Kidney capillary endothelial cell (primary cell): ENCODE measurements at places on chromosomes 3 and 15.
A peak's percentile ranks its signal among the peaks of the same experiment; 100 is the strongest.

- DNase-seq: no peak
Measured at GRCh38 chr3:178073366-178073765, 462.9 kb upstream of the KCNMB2 start.

- DNase-seq: peak; percentile 21
Measured at GRCh38 chr3:190696777-190697501, 165.6 kb downstream of the GMNC start.

GRCh38 chr3:125120379-125121122, 64.8 kb upstream of the HEG1 start:
- DNase-seq: no peak

- DNase-seq: no peak
Measured at GRCh38 chr15:35374661-35375060, 171.3 kb downstream of the DPH6 start.

DNA sequence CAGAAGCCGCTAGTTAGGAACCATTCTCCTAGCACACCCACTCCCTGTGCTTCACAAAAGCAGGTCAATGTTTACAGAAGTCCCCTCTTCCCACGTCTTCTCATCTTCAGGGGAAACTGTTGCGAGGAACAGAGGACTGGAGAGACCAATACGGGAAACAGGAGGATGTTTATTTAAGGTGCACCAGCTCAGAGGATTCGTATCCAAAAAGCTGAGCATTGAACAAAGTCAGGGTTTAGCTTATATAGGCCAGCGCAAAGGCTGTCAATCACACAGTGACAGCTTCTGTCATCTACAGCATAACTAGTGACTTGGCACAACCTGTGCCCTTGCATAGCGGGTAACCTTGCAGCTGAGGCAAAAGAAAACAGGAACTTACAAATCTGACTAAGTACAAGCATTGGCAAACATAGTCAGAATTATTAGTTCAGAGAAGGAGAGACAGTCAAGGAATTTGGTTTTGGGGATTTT, 61.3 kb downstream of the ZDHHC19 start:
- DNase-seq: no peak

DNA sequence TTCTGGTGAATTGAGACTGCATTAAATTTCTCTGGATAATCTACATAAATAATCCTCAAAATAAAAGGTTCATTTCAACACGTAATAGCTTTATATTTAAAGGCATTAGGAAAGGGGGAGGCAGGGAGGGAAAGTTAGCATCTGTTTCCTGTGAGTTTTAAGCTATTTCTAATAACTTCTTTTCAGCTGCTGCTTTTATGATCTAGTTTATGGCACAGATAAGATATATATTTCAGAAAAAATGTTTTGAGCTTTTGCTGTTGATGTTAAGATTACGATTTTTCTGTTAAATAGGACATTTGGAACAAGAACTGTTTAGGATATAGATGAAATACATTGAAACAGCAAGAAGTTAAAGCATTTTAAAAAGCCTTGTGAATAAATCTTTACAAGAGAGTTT, 30.0 kb downstream of the UBE2E1 start:
- no peak for DNase-seq

GRCh38 chr3:56886314-56886713, 84.6 kb upstream of the ARHGEF3 start:
- DNase-seq: no peak

DNA sequence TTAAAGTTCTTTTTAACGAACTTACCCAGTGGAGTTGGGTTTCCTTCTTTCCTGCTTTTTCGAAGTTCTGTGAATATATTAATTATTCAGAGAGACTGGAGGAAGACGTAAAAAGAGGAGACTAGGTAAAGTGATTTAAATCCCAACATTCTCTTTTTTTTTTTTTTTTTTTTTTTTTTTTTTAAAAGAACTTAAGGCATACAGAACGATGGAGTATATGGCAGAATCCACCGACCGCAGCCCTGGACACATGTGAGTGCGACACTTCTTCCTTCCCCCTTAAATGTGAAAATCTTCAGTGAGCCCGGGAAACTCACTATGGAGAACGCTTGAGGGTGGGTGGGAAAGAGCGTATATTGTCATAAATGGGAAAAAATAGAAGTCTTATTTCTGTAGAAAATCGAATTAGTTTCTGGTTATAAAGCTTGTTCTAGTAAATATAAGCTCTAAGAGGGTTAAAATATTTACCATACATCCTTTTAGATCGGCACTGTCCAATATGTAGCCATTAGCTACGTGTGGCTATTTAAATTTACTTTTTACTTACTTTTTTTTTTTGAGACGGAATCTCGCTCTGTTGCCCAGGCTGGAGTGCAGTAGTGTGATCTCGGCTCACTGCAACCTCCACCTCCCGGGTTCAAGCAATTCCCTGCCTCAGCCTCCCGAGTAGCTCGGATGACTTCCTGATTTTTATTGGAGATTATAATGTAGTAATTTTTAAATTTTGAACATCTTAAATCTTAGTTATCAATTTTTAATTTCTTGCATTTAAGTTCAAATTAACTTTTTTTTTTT, 892 bp downstream of the NMD3 start:
- DNase-seq: peak; percentile 11

DNA sequence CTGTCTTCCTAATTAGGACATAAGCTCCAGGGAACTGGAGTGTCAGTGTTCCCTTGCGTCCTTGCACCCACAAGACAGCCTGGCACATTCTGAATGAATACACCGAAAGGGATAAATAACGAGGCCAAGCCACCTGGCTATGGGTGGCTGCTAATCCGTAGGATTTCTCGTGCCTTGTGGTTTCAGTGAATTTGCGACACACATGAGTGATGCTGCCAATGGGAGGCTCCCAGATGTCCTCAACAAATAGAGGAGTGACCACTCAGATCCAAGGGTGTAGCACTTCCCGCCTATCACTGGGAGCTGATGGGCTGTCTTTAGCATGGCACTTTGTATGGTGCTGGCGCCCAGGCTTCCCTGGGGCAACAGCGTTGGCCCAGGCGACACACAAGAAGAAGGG, 43.4 kb downstream of the APBA2 start:
- no peak for DNase-seq

DNA sequence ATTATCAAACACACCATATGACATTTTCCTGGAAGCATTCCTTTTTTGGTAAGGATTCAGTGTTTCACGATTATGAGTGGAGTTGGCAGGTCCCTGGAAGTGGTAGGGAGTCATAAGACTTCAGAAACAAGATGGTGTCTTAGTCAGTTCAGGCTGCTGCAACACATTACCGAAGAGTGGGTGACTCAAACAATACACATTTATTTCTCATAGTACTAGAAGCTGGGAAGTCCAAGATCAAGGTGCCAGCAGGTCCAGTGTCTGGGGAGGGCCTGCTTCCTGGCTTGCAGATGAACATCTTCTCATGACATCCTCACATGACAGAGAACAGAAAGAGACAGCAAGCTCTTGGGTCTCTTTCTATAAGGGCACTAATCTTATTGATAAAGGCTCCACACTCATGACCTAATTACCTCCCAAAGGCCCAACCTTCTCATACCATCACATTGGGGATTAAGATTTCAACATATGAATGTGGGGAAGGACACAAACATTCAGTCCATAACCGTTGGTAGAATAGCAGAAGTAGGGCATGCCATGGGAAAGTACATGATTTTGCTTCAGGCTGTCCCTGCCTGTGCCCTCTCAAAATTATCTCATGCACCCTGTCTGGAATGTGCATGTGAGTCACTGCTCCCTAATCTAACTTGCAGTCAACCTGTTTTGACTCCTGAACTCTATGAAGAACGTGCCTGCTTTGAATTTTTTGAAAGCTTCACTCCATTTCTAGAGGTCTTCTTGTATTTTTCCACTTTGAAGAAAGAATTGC, 72.5 kb downstream of the GTPBP8 start:
- DNase-seq: no peak

GRCh38 chr3:114122027-114122709, 56.7 kb downstream of the DRD3 start:
- DNase-seq: peak; percentile 95

GRCh38 chr3:170171563-170171962, 10.0 kb downstream of the PHC3 start:
- DNase-seq: no peak

- peak; percentile 12 for DNase-seq
Measured at GRCh38 chr3:47803480-47804025, 615 bp downstream of the DHX30 start.

GRCh38 chr3:174639406-174639805, 219.7 kb upstream of the NAALADL2 start:
- no peak for DNase-seq

DNA sequence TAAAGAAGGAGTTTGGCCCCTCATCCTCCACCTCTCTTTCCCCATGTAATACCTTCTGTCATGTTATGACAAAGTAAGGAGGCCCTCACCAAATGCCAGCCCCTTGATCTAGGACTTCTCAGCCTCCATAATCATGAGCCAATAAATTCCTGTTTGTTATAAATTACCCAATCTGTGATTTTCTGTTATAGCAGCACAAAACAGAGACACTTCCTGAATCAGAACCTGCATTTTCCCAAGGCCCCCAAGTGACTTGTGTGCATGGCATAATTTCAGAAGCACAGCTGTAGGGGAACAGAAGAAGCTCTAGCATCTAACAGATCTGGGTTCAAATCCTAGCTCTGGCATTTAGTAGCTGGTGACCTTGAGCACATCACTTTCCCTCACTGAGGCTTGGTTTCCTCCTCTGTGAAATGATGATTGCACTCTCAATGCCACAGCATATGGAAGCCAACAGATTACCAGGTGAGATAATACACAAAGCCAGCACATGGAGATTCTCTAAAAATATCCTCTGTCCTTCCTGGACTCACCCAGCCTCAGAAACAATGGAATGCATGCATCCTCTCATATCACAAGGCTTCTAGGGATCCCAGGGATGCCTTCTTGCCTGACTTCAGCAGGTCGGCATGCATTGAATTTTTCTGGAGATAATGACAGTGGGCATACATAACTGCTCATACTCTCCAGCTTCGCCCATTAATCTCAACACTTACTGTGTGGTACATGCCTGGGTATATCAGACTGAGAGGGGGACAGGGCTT, 26.3 kb downstream of the TLNRD1 start:
- DNase-seq: no peak

GRCh38 chr15:101252836-101253235, 988 bp upstream of the CHSY1 start:
- no peak for DNase-seq

DNA sequence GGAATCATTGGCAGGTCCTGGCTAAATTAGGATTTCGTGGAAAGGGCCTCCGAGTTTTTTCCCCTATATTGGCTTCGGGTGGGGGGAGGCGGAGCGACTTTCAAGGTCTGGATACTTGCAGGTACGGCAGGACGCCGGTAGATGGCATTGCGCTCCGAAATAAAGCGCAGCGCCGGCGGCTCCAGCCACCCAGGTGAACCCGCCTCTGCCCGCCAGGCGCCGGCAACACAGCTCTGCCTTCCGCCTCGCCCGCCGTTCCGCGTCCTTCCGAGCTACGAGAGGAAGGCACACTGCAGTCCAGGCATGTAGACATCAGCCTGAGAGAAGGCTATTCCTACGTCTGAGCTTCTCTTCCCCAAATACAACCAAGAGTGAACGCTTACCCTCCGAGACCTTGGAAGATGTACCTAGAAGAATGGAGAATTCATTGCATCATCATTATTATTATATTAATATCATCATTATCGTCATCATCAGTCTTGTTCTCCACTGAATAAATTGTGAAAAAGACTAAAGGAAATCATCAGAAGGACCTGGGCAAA, 514.1 kb downstream of the MECOM start:
- DNase-seq: peak; percentile 88

GRCh38 chr3:37904601-37905000, 42.9 kb downstream of the CTDSPL start:
- DNase-seq: no peak
